ENCODE measurements at places on chromosomes 6 and 20. TPM values are rescaled to one million over a fixed set of nuclear protein-coding genes. Genes with fewer than 3 reads are reported as not detected.
A peak's percentile ranks its signal among the peaks of the same experiment; 100 is the strongest.

DNA sequence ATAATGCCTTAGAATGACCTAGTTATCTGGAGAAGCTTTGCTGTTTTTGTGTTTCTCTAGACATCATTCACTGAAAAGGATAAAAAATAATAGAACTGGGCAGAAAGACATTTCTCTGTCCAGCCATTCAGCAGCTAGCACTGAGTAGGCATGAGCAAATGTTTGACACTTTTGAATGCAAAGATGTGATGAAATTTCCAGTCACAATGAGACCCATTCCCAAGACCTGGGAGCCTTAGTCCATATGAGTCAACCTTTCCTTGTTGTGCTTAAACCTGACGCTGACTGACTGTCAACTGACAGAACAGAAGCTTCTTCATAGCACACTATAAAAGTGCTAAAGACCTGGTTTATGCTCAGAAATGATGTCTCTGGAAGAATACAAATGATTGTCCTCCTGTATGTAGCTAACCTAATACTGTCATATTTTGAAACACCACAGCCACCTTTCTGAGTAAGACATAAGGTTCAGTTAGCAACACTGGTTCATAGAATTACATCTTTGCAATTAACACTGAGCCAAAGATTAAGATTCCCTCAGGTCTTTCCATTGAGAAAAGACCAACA is 17.1 kb downstream of the RALGAPA2 start:
- H3K27ac ChIP-seq: no peak overlapping the region
- DNase-seq: no peak
- H3K27me3 ChIP-seq: no peaks in the 10 kb centered on the region
- peaks cover 28% of the 10 kb centered on the region for H3K4me1 ChIP-seq
- no peaks in the 10 kb centered on the region for H3K36me3 ChIP-seq
- H3K4me3 ChIP-seq: no peak overlapping the region

GRCh38 chr6:20153194-20153593 is 59.1 kb downstream of the MBOAT1 start:
- no peaks in the 10 kb centered on the region for H3K4me1 ChIP-seq
- H3K27me3 ChIP-seq: no peaks in the 10 kb centered on the region
- no peak for DNase-seq
- no peak overlapping the region for H3K27ac ChIP-seq
- no peaks in the 10 kb centered on the region for H3K36me3 ChIP-seq

Gene SLC22A7
- polyA plus RNA-seq: not detected

Gene ETV7
- polyA plus RNA-seq: 0.70 TPM

Gene HCK
- polyA plus RNA-seq: 0.35 TPM

Gene ZSCAN9
- polyA plus RNA-seq: 0.86 TPM

GRCh38 chr6:63188828-63189227 is 22.4 kb upstream of the FKBP1C start:
- DNase-seq: no peak
- no peaks in the 10 kb centered on the region for H3K27me3 ChIP-seq
- no peaks in the 10 kb centered on the region for H3K4me1 ChIP-seq
- H3K27ac ChIP-seq: no peak overlapping the region
- no peak overlapping the region for H3K4me3 ChIP-seq
- H3K36me3 ChIP-seq: no peaks in the 10 kb centered on the region

Gene AVP
- not detected for polyA plus RNA-seq

DNA sequence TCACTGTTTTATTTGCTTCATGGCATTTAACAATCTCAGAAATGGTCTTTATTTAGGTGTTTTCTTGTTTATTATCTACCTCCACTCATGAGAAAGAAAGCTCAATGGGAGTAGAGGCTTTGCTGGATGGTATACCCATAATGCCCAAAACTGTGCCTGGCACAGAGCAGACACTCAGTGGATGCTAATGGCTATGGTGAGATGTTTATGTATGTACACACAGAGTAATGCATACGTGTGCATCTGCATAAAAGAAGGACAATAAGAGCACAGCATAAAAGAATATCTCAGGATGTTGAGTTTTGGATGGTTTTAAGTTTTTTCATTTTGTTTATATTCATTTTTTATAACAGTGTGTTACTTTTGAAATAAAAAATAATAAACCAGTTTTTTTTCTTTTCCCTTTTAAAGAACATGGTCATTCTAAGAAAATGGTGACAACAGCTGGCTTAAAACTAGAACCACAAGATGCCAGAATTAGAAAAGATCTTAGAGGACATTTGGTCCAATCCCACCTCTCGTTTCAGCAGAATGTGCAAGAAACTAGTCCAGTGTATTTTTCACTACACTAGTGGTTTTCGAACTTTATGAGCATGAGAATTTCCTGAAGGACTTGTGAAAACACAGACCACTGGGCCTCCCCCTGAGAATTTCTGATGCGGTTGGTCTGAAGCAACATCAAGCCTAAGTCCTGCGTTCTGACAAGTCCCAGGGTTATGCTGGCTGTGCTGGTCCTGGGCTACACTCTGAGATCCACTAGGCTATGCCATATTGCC is 131.9 kb downstream of the FYN start:
- H3K36me3 ChIP-seq: peaks cover 49% of the 10 kb centered on the region
- H3K4me3 ChIP-seq: no peak overlapping the region
- H3K27ac ChIP-seq: peak overlapping the region; percentile 77
- H3K4me1 ChIP-seq: peaks cover 91% of the 10 kb centered on the region
- DNase-seq: no peak
- H3K27me3 ChIP-seq: no peaks in the 10 kb centered on the region

Gene LHFPL5
- polyA plus RNA-seq: not detected
